ENCODE measurements at places on chromosomes 2 and 18.
A peak's percentile ranks its signal among the peaks of the same experiment; 100 is the strongest.

GRCh38 chr2:2942225-2942624, 435.4 kb downstream of the EIPR1 start:
- DNase-seq = no peak

GRCh38 chr2:8694737-8695136, 12.9 kb downstream of the ID2 start:
- DNase-seq = no peak

DNA sequence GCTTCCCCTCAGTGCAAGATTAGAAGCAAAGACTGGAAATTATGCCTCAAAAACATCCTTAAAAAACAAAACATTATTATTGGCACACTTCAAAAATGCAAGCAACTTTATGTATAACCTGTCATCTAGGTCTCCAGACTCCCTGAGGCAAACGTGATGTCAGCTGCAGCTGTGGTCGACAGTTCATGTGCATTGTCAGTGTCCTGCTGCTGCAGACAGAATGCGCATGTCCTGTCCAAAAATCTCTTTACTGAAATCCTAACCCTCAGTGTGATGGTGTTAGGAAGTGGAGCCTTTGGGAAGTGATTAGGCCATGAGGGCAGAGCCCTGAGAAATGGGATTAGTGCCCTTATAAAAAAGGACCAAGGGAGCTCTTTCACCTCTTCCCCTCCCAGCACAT, 126.9 kb downstream of the CYRIA start:
- no peak for DNase-seq

DNA sequence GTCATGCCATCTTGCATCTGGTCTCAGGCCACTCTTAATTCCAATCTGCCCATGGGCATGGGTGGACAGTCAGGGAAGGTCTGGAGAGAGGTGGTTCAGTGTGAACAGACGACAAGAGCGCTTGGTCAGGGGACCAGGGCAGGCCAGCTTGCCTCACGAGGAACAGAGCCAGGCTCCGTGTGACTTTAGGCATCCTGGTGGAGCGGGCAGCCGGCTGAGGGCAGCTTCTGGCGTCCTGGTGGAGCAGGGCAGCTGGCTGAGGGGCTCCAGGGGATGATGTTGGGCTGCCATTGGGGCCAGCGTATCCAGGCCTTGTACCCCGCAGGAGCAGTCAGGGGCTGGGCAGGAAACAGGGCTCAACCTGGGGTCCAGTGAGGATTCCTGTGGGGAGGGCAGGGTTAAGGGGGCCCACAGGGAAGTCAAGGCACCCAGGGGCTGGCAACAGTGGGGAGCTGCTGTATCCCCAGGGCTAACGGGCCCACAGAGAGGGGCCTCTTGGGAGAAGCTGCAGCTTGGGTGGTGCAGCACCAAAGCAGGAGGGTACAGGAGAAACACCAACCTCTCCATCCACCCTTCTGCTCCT, 197.9 kb upstream of the TWIST2 start:
- no peak for DNase-seq

DNA sequence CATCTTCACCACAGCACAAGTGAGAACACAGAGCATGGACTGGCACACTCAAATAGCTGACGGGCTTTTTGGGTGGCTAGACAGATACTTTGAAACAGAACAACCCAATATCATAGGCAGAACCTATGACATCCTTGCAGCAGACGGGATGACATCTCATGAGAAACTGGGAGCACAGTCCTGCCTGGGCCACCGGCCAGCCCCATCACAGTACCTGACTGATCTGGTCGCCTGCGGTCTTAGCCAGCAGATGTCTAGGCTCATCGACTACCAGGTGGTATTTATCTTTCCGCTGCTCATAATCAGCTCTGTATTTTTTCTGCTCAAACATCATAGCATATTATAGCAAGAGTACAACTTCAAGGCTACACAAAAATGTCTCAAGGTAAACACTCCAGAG, 124.3 kb downstream of the RIF1 start:
- DNase-seq = no peak

DNA sequence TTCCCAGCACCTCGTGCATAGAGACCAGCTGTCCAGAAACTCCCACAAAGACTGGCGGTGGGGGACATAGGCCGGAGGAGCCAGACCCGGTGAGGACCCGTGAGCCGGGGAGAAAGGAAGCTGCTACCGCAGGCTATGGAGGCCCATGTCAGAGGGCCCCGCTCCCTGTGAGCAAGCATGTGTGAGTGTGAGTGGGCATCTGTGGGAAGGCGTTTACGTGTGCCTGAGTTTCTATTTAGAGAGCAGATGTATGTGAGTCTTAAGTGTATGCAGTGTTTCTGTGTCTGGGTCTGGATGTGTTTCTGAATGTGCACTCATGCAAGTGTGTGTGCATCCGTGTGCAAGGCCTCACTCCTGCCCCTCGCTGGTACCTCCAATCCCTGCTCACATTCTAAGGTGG, 187.8 kb upstream of the RAB6C start:
- no peak for DNase-seq

DNA sequence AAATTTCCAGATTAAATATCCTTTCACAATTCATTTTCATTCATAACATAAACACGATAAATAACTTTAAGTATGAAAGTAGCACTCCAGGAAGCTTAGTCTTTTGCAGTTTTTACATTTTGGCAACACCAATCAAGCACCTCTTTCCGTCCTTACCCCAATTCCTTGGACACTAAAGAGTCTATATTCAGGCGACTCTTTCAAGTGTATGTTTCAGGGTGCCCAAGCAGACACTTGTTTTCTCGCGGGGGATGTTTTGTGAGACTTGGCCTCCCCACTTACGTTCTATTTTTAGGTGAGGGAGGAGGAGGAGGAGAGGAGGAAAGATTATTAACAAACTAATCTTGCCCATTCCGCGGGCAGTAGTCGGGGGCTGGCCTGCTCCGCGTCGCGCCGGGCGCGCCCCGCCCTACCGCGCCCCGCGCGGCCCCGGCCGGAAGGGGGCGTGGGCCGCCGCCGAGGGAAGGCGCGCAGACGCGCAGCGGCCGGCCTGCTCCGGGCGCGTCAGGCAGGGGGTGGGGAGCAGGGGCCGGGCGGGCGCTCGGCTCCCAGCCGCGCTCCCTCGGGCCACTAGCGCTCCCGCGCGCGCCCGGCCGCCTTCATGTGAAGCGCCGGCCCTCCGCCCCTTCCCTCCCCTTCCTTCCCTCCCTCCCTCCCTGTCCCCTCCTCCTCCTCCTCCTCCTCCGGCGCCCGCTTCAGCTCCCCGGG, at the start of gene ITPRID2:
Gene ITPRID2 (plus strand): TSS at position 473 of the 708 bp plus-strand sequence. CDS start 337 bp downstream, outside the sequence.
- peak; percentile 14 for DNase-seq

DNA sequence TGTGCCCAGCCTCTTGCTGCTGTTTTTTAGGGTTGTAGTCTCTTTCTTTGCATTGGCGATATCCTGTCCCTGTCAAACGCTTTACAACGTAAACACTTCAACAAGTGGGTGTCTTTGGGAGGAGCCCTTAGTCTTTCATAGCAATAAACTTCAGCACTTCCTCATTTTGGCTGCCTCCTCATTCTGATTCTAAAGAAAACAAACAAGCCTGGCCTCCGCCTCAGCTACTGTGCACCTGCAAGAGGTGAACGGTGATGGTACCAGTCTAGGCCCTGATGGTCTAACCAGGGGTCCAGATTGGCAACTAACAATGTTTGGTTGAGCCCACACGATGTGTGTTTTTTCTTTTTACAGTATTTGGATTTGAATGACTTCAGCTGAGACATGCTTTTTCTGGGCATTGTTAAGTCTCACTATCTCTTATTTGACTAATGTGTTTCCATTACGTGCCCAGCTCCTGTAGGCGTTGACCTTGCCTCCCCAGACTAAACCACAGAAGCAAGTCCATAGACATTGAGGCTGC, 53.2 kb upstream of the CUL3 start:
- DNase-seq = no peak

DNA sequence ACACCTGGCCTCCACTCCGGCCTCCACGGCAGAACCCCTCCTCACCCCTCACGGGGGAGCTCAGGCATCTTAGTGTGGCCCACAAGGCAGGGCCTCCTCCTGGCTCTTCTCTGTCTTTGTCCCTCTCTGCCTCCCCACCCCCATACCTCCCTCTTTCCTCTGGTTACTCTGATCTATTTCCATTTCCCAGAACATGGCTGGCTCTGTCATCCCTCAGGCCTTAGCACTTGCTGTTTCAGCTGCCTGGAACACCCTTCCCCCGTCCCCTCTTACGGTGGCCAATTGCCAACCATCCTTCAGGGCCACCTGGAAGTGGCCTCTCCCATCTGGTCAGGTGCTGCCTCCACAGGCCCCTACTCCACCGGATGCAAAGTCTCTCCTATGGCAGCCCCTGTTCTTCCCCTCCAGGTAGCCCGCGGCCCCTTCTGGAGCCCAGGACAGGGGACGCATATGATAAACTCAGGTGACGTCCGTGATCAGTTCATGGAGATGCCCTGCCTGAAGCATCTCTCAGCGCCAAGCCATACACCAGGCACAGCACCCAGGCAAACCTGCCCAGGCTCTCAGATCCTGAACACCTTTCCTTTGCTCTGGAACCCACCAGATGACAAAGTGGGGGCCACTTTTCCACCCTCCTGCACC, 3.6 kb upstream of the ECEL1 start:
- no peak for DNase-seq

DNA sequence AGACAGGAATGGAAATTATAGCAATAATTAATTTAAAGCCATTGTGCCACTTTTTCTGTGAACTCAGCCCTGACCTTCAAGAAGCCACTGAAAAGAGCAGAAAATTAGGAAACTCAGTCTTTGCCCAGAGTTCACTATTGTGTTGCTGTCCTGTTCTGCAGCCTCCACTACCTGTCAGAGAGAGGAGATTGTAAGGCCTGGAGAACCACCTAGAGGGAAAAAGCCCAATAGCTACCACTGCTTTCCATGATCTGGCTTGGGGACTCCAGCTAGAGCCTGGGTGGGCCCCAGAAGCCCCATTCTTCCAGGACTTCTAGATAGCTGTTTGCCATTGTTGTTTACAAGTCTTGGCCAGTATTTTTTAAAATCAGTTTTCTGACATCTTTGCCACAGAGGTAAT, 176.1 kb upstream of the KLF7 start:
- DNase-seq = no peak

GRCh38 chr2:120735746-120736170, at the start of gene GLI2:
Gene GLI2 (plus strand): TSS chr2:120735868. CDS start chr2:120797321, 61,453 bp downstream.
- no peak for DNase-seq

GRCh38 chr2:88199912-88200682, 30.0 kb downstream of the THNSL2 start:
- no peak for DNase-seq

- no peak for DNase-seq
Measured at GRCh38 chr2:78994789-78995188, 30.7 kb upstream of the REG3G start.

DNA sequence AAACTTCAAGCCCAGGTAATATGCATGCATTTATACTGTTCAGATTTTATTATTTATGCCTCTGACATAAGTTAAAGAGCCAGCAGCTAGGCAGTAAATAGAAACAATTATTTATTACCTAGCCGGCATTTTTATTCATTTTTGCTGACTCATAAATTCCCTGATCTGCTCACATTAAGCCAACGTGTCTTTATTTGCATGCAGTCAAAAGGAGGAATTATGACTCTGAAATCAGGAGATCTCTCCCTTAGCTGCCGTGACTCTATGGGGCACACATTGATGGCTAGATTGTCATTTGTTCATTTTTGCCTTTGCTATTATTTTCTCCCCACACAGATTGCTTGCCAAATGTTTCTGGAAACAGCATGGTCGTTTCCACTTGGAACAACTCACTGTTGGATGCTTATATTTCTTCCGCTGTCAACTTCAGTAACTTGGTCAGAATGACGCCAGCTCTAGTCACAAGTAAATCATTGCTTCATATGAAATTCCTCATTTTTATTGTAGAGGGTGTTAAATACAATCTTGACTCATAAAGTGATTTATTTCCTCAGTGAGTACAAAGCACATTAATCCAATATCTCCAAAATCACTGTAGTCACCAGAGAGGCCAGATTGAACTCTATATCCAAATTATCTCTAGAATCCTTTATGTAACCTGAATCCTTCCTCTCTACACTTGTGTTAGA, 15.9 kb upstream of the ZBTB14 start:
- DNase-seq = no peak

GRCh38 chr18:2173486-2173885, 397.8 kb downstream of the METTL4 start:
- no peak for DNase-seq

- no peak for DNase-seq
Measured at GRCh38 chr2:17719562-17720371, 33.8 kb downstream of the SMC6 start.

DNA sequence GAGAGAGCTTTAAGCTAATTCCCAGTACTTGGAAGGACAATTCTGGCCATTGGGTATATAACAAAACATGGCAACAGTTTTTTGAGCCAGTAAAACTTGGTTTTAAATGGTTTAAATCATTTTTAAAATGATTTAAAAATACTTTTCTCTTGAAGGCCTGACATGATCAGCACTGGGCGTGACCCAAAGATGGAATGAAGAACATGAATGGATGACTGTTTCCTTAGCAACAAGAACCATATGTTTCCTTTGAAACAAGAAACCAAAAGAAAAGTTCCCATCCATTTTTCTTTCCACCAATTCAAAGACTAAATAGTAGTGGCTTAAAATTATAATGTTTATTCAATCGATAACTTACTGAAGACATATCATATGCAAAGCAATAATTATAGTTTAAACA, 348.3 kb upstream of the FIGN start:
- no peak for DNase-seq

DNA sequence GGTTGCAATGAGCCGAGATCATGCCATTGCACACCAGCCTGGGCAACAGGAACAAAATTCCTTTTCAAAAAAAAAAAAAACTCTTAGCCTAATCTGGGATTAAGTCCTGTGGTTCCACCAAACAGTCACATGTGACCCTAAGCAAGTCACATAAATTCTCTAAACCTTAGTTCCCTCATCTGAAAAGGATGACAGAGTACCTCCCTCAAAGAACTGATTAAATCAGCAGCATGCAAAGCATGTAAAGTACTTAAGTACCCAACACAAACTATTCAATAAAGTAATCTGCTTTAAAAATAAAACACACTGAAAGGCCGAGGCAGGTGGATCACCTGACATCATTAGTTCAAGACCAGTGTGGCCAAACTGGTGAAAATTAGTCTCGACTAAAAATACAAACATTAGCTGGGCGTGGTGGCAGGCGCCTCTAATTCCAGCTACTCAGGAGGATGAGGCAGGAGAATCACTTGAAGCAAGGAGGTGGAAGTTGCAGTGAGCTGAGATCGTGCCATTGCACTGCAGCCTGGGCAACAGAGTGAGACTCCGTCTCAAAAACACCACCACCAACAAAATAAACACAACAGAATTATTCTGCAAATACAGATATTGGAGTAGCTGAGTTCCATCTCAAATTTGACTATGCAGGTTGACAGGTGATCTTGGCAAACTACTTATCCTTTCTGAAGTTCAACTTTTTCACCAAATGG, 7.0 kb downstream of the USP34 start:
- DNase-seq = no peak

DNA sequence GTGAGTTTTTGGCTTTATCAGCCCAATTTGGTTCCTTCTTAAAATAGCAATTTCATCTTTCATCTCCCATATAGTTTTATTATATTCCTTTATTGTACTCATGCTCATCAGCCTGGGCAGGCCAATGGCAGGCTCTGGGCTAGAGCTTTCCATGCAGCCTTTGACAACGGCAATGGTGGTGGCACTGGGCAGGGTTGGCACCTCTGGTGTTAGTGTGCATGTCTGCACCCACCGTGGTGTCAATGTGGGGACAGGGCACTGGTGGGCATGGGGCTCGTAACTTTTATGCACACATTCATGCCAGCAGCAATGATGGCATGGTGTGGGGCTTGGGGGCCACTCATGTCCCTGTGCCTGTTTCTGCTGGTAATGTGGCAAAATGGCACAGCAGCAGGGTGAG, 1305.4 kb downstream of the DSC3 start:
- no peak for DNase-seq

All from activated CD8-positive, alpha-beta memory T cell treated with anti-CD3 and anti-CD28 coated beads for 4 hours (primary cell).